Activated CD4-positive, alpha-beta T cell treated with anti-CD3 and anti-CD28 coated beads, Interleukin-2, Interleukin-4, amounts not matched to agents 100 ng/mL and 50 ng/mL, durations not matched to agents 16 hours and 8 hours (primary cell): ENCODE measurements at places on chromosomes 4 and X.

- no peak for DNase-seq
Observed at GRCh38 chr4:41106081-41106480, 108.3 kb downstream of the APBB2 start.

DNA sequence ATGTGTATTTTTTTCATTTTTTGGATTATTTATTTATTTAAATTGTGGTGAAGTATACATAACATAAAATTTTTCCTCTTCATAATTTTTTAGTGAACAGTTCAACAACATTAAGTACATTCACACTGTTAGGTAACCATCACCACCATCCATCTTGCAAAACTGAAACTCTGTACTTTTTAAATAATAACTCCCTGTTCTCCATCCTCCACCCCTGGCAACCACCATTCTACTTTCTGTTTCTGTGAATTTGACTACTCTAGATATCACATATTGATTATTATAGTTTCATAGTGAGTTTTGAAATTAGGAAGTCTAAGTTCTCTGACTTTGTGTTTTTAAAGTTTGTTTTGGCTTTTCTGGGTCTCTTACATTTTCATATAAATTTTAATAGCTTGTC is 89.3 kb upstream of the STX18 start:
- DNase-seq: peak; percentile 29

DNA sequence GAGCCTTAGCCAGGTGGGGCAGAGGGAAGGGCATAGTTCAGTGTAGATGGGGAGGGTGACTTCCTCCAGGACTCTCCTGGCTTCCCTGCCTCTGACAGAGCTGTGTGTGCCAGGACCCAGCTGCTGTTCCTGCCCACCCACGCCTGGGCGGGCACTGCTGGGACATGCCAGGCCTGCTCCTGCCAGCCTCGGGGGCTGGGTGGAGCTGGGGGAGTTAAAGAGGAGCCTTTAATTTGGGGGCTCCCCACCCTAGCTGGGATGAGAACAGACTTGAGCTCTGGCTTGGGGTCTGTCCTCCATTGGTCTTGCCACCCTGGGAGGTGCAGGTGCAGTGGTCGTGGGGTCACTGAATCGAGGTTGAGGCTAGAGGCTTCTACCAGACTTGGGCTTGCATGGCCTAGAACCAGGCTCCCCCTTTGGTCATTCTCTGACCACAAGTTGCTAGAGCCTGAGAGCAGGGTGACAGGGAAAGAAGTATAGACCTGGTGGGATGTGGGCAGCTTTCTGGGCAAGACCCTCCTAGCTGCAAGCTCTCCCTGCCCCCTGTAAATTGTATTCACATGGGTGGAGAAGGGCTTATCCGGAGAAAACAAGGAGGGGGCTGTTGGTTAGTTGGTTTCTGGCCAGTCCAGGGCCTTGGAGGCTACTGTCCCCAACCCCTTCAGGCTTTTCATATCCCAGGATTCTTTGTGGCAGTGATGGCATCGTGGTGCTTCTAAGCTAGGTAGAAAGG is 5.7 kb downstream of the EFNB1 start:
- no peak for DNase-seq

DNA sequence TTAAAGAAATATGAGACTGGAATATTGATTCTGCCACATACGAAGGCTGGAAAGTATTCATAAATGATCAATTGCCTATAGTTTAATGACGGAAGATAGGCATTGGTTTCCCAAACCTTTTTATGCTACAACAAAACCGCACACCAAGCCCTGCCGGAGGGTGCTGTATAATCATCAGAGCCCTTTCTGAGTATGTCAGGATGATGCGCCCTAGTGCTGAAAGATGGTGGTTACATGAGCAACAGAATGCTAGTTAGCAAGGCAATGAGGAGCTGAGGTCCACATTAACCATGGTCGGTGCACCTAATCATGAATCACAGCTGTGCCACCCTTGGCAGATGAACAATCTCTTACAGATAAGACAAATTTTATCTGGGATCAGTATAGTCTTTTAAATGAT is 491.1 kb downstream of the PACRGL start:
- no peak for DNase-seq

DNA sequence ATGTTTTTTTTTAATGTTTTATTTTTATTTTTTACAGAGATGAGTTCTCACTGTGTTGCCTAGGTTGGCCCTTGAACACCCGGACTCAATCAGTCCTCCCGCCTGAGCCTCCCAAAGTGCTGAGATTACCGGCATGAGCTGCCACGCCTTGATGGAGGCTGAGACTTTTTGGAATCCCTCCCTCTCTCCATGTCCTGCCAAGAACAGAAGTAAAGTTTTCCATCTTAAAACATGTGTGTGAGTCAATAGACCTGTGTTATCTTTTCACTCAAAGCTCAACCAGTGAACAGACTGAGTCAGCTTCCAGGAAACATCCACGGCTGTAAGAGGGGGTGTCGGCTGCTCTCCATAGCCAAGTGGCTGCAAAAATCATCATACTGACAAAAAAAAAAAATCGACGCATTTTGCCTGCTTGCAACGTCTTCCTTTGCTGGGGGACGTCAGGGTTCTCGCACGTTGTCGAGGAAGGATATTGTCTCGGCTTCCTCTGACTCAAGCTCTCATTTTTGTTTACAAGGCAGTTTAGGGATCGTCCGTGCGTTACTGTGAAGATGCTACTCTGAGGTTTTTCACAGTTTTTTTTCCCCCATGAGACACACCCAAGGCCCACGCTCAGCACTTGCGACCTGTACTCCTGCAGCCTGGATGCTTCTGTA is 10.0 kb upstream of the ASMTL start:
- peak; percentile 91 for DNase-seq

DNA sequence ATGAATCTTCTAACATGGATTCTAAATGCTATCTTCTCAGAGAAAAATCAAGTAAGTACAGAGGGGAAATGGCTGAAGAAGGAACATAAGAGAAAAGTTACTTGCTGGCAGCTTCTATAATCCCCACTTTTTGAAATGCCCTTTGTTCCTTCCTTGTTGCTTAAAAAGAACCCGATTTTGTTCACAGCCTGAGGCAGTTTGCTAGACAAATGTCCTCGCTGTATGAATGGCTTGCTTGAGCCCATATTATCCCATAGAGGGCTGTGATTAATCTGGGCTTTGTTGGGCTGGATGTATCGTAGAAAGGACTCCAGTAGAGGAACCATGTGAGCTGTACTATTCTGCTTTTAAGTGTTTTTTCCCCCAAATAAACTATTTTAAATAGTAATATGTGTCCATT is 134.3 kb upstream of the FGF13 start:
- no peak for DNase-seq

DNA sequence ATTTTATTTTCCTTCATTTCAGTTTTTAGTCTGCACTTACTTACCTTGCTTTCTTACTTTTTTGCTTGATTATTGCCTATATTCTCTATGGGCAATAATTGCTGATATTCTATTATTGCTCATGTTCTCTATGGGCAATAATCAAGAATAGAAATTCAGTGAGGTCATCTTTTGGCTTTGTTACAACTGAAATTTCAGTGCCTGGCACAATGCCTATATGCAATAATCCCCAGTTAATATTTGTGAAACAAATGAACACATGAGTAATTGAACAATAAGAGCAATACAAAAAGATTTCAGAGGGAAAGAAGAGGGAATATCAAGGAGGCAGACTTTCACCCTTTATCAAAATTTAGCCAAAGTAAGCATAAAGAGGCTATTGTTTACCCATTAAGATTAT is 48.6 kb upstream of the ARSJ start:
- DNase-seq: no peak

- DNase-seq: no peak
Observed at GRCh38 chrX:112536544-112536943, 143.2 kb downstream of the LHFPL1 start.

GRCh38 chr4:112896609-112897190 is 152.8 kb upstream of the ANK2 start:
- DNase-seq: no peak

DNA sequence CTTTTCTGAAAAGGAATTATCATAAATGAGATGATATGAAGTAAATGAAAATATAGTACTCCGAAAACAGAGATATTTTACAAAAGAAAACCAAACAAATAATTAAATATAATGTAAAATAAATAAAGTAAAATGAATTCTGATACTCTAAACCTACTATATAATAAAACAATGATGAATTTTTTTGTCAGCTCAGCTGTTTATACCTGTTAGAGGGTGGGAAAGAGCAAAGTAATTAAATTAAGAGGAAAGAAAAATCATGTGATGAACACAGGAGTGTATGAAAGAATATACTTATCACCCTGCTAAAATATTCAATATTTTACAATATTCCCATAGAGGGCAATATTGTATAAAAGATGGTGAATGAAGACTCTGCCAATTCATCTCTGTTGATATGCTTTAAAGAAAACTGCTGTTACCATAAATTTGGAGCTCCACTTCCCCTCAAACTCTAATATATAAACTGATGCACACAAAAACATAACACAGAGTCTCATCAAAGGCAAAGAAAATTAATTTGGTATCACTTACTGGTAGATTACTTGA is 6.5 kb upstream of the NDST4 start:
- DNase-seq: no peak

- no peak for DNase-seq
Observed at GRCh38 chr4:158590306-158590705, 68.6 kb downstream of the RXFP1 start.

GRCh38 chr4:21947791-21948346 is 703 bp downstream of the KCNIP4 start:
- DNase-seq: no peak

GRCh38 chrX:25198891-25199290 is 183.1 kb upstream of the ARX start:
- no peak for DNase-seq

DNA sequence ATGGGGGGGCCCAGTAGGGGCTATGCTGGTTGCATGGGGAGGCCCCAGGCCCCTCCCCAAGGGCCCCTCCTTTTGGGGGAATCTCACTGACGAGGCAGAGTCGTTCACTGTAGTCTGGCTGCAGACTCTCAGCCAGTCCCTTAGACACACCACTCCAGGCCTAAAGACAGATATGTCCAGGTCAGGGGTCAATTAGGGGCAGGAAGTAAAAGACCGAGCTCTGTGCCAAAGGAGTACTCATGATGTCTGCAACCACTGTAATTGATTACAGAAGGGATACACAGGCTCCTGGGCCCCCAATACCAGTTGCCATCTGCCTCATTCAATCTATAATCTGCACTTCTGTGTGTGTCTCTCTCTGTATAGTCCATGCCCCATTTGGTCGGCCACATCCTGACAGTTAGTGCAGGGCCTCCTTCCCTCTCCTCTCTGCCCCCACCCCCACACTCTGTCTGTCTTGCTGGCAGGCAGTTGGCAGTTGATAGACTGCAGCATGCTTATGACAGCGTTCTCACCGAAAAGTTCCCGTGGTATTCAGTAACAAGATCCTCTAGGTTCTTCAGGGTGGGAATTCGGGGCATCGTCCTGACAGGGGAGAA is 1.3 kb upstream of the CXorf65 start:
- DNase-seq: peak; percentile 57

GRCh38 chr4:89055157-89056080 is 1.6 kb downstream of the FAM13A start:
- DNase-seq: peak; percentile 29

- no peak for DNase-seq
Observed at GRCh38 chr4:184475498-184475897, 1.1 kb upstream of the IRF2 start.

GRCh38 chr4:62226082-62226481 is 1026.0 kb downstream of the ADGRL3 start:
- no peak for DNase-seq

- DNase-seq: peak; percentile 62
Observed at GRCh38 chrX:153900831-153901752, 3.4 kb upstream of the AVPR2 start.

- DNase-seq: no peak
Observed at GRCh38 chr4:113978561-113979147, 793 bp downstream of the ARSJ start.

DNA sequence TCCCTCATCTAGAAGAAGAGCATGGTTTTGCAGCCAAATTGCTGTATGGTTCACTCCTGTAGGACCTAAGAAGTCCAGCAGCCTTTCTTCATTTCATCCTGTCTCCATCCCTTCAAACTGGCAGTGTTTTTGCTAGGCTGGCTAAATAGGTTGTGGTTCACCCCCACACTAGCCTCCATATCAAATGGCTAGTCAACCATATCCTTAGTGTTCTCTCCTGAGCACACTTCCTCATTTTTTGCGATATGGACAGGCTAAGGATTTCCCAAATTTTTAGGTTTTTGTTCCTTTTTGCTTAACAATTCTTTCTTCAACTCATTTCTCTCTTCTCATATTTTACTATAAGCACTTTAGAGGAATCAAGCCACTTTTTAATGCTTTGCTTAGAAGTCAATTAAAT is 98.8 kb upstream of the NOCT start:
- no peak for DNase-seq

- DNase-seq: no peak
Observed at GRCh38 chr4:87521757-87522374, 7.3 kb downstream of the SPARCL1 start.

GRCh38 chr4:188412499-188412898 is 273.3 kb downstream of the TRIML1 start:
- DNase-seq: no peak

DNA sequence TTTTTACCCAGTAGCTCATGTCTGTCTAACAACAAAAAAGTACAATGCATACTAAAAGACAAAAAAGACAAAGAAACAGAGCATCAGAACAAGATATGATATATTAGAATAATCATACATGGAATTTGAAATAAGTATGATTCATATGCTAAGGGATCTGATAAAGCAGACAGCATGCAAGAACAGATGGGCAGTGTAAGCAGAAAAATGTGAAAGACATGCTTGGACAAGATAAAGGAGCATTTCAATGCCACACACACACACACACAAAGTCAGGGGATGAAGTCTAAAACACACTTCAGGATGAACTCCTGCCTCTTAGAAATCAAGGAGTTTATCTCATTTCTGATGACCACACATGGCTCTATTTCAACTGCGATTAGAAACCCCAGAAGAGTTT is 649.6 kb upstream of the NDST4 start:
- DNase-seq: no peak

DNA sequence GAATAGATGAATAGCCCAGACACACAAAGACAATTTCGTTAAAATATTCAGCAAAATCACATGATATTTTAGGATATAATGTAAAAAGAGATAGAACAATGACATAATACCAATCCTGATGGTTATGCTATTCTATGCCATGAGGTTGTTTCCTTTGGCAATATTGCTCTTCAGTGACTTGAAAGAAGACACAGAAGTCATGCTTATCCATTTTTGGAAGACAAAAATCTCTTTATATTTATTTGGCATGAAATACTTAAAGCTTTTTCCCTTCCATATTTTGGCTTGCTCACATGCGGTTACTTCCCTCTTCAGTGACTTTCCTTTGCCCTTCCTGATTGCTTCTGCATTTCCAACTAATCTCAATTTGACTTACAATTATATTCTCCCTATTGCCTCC is 314.8 kb downstream of the IQCM start:
- no peak for DNase-seq
